ENCODE measurements at places on chromosomes 7 and 10.

GRCh38 chr10:76334255-76334654 lies 902.8 kb downstream of the LRMDA start:
- DNase-seq = no peak

DNA sequence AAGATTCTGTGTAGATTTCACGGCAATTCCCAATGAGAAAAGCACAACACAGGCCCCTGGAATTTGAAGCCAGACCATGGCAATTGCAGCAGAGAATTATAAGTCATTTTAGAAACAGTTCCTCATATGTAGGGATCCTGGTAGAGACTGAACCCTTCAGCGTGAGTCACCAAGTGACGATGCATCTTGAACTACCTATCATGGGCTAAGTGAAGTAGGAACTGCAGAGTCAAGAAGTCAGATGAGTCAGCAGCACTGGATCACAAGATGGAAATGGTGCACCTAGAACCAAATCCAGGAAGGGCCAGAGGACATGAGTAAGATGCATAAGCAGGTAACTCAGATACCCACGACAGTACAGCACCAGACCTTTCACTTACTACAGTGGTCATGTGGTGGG lies 140.0 kb upstream of the TPK1 start:
- no peak for DNase-seq

- no peak for DNase-seq
Measured at GRCh38 chr7:131020759-131021261, 286.8 kb upstream of the KLF14 start.

DNA sequence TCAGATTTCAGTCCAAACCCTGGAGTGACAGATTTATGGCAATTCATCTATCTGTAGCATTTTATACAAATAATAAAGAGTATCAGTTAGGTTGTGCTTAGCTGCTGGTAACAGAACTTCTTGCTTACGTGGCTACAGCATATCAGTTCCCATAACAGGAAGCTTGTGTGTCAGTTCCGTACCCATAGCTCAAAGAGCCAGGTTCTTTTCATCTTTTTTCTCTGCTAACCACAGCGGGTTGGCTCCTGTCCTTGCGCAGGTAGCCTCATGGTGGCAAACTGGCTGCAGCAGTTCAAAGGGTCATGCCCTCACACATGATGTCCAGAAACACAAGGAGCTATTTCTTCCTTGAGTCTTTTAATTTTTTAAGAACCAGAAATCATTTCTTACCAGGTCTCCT lies 1041.8 kb downstream of the GATA3 start:
- no peak for DNase-seq

- DNase-seq = no peak
Measured at GRCh38 chr10:72932259-72933015, 22.2 kb downstream of the PLA2G12B start.

DNA sequence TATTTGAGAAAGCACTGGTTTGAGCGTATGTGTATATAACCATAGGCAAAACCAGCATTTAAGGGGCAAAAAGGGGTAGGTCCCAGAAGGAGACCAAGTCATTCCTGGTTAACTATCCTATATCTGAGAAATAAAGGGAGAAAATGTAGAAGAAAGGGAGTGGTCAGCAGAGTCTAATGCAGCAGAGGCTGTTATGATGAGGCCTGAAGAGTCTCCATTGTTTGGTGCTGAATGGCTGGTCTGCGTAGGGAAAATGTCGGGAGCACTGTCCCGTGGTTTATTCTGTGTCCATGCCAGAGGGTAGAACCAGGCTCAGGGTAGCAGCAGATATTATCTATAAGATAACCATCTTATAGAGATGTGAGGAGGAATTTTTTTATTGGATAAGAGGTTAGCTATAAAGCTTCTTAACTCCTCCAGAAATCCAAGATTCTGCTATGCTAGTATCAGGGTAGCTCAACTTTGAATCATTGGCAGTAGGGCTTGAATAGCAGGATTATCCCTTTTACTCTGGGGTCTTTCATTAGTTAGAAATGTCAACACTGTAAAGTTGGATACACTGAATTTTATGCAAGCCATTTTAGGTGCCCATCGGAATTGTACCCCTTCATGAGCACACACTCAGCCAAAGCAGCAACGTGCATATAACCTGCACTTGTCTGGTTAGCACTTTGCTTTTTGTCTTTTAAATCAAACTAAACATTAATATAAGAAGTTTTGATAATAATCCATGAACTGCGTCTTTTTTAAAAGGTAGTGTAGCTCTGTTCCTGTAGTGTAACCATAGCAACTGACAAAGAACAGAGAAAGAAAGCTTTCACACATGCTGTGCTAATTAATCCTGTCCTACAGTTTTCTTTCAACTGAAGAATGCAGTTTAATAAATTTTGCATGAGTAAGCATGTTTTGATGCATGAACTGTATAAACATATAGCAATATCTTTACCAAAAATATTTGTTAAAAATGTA lies 312.0 kb upstream of the FZD1 start:
- DNase-seq = no peak

DNA sequence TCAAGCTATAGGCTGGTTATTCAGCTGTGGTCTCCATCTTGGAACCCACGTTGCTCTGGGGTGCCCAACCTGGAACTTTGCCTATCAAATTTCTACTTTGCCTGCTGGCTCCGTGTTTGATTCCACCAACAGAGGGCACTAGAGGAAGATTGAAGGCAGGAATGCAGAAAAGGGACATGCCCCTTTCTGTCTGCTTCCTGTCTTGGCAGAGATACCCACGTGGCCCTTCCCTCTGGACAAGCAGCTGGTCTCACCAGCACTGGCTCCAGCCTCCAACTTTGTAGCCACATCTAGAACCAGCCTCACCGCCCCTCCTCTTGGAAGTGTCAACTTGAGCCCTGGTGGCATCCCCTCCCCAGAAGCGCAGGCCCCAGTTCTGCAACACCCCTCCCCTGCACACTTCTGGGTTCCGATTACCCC lies 52.1 kb upstream of the ZNF438 start:
- DNase-seq = no peak

GRCh38 chr7:31003721-31004120 lies 40.0 kb downstream of the GHRHR start:
- no peak for DNase-seq

DNA sequence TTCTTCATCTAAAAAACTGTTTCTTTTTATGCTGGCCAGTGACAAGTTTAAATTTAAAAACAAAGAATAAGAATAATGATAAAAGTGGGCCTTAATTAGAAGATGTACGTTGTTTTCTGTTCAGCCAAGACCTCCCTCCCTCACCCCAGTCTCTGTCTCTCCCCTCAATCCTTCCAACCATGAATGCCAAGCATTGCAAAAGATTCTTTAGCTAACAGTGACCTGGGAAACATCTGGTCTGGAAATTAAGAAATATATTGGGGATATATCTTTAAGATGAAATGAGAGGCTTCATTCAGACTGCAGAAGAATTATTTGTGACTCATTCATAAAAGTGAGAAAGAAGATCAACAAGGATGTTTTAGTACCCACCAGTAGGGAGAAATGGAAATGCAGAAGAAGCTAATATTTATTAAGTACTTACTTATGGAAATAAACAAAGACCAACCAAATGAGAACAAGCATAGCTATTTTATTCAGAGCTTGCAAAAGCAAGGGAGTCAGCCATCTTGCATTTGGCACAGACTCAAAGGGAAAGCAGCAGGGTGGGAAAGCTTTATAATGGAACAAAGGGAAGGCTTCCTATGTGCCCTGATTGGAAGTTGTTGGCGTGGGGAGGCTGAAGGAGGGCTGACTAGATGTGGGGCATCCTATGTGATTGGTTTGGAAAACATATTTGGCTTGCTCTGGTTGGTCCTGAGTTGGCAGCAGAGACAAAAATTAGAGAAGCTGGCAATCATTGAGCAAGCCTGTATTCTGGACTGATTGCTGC lies 595.4 kb upstream of the GHITM start:
- no peak for DNase-seq
